ENCODE measurements at places on chromosomes 13 and 19. TPM values are rescaled to one million over a fixed set of nuclear protein-coding genes. Genes with fewer than 3 reads are reported as not detected.

BRSK1 gene
- 6.7 TPM for total RNA-seq

PRR36 gene
- 0.20 TPM for total RNA-seq

PGLYRP1 gene
- total RNA-seq: not detected

NFILZ gene
- total RNA-seq: not detected

PTGIR gene
- 38.0 TPM for total RNA-seq

THSD1 gene
- 0.19 TPM for total RNA-seq

CYP2A6 gene
- total RNA-seq: 0.23 TPM

IGSF23 gene
- total RNA-seq: not detected

ELAVL3 gene
- total RNA-seq: not detected

UBA52 gene
- 1,677 TPM for total RNA-seq

ZIK1 gene
- total RNA-seq: 2.4 TPM

CALM3 gene
- total RNA-seq: 615 TPM

PCDH17 gene
- total RNA-seq: not detected

GRCh38 chr19:47232422-47233211 lies 1.6 kb upstream of the BBC3 start:
- DNase-seq: peak; percentile 24

GRCh38 chr19:3142781-3143337 lies 7.0 kb downstream of the GNA15 start:
- no peak for DNase-seq

GRCh38 chr13:34577051-34577450 lies 365.0 kb upstream of the NBEA start:
- no peak for DNase-seq

DNA sequence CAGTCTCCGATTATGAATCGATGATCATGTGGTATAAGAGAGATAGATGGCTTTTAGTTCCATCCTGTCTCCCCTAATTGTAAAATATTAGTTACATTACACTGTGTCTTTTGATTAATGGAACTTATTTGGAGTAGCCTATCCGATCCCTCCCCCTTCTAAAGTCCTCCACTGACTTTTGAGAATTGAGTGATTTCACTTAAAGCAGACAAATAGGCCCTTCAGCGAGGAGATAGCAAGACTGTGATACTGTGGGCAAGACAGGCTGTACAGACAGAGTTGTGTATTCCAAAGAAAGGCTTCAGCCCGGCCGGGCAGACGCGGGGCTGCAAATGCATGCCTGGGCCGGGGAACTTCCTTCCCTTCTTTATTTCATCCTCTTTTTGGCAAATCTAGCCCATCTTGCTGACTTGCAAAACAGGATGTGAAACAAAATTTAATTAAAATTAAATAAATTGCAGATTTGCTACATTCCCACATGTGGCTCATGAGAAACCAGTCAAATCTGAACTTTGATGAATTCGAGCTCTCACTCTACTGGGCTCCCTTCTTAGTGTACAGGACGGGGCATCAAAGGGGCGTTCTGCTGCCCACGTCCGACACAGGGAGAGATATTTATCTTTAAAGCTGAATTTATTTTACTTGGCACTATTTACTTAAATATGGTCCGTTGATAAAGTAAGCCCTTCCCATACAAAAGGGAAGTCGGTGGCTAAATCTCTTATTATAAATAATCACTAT lies 314.8 kb downstream of the ZNF536 start:
- DNase-seq: no peak

DNA sequence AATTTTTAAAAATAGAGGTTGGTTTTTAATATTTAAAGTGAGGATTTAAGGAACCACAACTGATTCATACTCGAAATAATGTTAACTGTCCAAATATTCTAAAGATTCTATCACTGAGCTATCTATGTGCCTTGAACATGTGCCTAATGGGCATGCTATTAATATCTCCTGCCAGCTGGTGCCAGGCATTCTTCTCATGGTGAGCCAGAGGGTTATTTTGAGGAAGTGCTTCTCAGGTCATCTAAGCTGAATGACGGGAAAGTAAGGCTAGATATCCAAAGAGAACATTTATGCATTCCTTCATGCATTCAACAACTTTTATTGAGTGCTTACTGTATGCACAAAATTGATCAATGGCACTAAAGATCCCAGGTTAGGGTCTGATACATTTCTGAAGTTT lies 138.2 kb downstream of the PIBF1 start:
- DNase-seq: no peak

GRCh38 chr19:30228835-30229524 lies 143.2 kb upstream of the ZNF536 start:
- no peak for DNase-seq

GRCh38 chr13:37869506-37869755 lies 141 bp downstream of the TRPC4 start:
- DNase-seq: no peak

DNA sequence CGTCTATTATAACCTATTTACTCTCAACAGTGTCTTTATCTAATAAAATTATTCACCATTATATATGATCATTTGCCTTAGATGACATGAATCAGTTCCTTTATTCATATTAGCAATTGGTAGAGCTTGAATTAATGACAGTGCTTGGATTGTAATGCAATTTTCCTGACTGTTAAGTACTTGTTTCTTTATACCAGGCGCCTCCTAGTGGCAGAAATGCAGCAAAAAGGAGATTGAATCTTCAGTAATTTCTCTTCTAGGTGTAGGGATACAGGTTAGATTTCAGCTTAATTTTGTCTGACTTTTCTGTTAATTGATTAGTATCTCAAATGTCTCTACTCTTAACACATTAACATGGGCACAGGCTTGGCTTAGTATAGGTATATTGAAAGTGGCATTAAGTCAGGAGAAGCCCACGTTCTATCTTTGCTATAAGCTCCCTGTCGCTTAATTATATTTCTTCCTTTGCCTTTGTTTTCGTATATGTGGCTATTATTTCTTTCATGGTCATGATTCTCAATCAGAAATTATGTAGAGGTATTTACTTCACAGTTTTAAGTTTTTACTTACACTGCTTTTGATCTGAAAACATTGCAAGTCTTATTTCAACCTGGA lies 9.1 kb upstream of the LHFPL6 start:
- peak; percentile 59 for DNase-seq

DNA sequence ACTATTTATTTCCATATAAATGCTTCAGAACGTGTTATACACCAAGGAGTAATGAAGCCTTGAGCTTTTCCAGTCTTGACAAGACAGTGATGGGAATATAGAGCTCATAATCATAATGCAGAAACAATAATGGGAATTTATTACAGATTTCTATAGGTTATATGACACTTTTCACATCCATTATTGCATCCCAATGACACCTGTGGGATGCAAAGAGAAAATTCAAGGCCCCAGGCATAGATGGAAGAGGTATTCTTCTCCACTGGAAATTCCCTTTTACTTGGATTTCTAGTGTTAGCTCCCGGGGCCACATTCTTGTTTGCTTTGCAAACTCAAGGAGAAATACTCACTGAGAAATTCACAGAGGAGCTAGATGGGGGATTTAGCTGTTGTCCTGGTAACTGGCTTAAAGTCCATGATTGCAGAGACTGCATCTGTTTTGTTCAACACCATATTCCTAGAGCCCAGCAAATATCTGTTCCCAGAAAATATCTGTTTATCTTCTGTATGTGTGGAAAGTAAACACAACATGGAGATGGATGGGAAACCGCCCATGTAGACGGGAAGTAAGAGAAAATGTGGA lies 30.6 kb upstream of the TNFSF11 start:
- no peak for DNase-seq

GRCh38 chr13:58081301-58081820 lies 449.8 kb downstream of the PCDH17 start:
- DNase-seq: no peak

GRCh38 chr19:4814625-4815425 lies 16.7 kb downstream of the TICAM1 start:
- DNase-seq: no peak

- DNase-seq: no peak
Measured at GRCh38 chr19:9945319-9945966, 9.1 kb upstream of the OLFM2 start.

DNA sequence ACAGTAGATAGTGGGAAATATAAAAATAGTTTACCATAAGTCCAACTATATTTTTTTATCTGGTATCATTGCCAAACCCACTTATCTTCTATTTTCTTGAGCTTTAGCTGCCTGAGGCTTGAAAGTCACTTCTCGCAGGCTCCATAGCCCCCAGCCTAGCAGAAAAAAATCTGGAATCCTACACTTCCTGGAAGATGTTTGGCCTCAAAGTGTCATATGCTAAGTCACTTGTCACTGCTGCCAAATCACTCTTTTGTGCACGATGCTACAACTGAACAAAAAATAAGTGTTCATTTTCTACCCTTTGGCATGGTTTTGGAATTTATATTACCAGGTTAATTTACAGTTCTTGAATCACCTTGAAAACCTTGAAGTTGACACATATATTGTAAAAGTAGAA lies 612.5 kb upstream of the ATXN8OS start:
- no peak for DNase-seq

- DNase-seq: no peak
Measured at GRCh38 chr19:51749979-51750378, 1.7 kb downstream of the FPR1 start.

- no peak for DNase-seq
Measured at GRCh38 chr19:39566064-39566463, 26.1 kb upstream of the EID2 start.

DNA sequence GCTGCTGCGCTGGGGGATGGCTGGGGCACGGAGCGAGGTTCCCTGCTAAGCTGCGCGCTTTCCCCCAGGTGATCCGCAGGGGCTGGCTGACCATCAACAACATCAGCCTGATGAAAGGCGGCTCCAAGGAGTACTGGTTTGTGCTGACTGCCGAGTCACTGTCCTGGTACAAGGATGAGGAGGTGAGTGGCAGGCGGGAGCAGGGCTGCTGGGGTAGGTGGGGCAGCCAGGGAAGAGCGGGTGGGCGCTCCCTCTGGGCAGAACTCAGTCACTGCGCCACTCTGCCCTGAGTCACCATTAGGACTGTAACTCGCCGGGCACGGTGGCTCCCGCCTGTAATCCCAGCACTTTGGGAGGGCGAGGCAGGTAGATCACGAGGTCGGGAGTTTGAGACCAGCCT lies 23.8 kb downstream of the TMED1 start:
- no peak for DNase-seq

- no peak for DNase-seq
Measured at GRCh38 chr13:20513466-20513995, 12.1 kb downstream of the CRYL1 start.

DNA sequence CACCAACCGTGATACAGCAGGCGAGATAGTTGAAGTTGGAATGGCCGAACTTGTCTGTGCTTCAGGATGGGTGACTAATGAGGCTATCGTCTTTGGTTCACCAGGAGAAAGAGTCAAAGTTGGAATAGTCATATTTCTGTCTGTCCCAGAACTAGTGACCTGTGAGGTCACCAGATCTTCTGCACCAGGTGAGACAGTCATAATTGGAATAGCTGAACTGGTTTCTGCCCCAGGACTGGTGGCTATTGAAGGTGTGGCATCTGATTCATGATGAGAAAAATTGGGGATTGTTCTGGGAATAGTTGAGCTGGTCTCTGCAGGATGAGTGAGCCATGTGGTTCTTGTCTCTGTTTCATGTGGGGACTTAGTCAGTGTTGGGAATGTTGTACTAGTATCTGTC lies 71.6 kb downstream of the MUC16 start:
- no peak for DNase-seq

DNA sequence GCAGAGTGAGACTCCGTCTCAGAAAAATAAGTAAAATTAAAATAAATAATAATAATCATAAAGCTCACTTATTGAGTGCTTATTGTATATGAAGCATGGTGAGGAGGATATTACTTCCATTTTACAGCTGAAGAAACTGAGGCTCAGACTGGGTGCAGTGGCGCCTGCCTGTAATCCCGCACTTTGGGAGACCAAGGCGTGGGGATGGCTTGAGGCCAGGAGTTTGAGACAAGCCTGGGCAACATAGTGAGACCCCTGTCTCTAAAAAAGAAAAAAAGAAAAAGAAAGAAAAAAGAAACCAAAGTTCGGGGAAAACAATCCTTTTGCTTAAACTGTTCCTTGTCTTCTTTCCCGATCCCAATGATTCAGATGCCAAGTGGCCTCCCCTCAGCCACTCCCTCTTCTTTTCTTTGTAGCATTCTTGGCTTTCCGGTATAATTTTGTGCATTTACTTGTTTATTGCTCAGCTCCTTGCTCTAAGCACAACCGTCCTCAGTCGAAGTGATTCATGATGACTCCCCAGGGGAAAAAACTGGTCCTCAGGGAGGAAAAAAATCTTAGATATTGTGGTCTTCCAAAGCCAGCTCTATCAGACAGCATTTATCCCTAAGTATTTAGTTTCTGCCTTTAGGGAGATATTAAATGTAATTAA lies 965 bp upstream of the EIF3G start:
- DNase-seq: no peak

DNA sequence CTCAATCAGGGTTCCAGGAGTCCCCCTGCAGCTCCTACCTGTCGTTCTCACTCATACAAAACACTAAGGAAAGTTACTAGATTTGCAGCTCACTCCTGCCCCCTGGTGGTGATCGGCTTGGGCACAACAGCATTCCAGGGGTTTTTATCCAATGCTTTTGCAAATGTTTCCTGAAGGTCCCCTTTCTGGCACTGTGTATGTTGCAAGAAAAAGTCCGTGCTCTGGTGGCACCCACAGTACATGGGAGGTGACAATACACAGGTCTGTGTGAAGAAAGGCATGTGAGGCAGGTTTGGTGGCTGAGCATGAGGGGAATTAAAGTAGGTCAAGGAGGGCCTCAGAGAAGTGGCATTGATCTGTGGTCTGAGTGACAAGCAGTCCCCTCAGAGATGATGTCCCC lies 8.6 kb upstream of the TYK2 start:
- DNase-seq: peak; percentile 85

GRCh38 chr13:41678249-41678648 lies 220.9 kb downstream of the RGCC start:
- no peak for DNase-seq

DNA sequence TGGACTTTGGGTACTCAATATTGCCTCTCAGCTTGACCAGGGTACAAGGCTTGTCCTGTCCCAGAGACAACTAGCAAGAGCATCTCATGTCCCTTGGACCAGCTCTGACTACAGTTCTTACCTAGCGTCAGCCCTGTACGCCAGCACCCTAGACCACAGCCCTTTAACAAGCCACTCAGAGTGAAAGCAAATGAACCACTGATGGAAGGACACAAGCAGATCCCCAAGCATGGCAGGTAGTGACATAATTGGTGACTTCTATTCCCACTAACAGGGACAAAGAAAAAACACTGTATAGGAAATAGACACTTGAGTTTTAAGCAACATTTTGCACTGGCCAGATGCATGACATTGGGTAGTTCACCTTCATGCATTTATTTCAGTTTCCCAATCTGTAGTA lies 8.8 kb upstream of the LRCH1 start:
- no peak for DNase-seq

GRCh38 chr13:87172166-87172835 lies 498.9 kb upstream of the SLITRK5 start:
- no peak for DNase-seq

Measured in activated naive CD4-positive, alpha-beta T cell treated with anti-CD3 and anti-CD28 coated beads, Interleukin-2, amount 50 U/mL, for 72 hours (primary cell).